Stimulated activated CD4-positive, alpha-beta T cell treated with anti-CD3 and anti-CD28 coated beads, Interleukin-1b, Interleukin-23, amount 100 ng/mL, for 1 hour (primary cell): ENCODE measurements at places on chromosomes 4 and X.

DNA sequence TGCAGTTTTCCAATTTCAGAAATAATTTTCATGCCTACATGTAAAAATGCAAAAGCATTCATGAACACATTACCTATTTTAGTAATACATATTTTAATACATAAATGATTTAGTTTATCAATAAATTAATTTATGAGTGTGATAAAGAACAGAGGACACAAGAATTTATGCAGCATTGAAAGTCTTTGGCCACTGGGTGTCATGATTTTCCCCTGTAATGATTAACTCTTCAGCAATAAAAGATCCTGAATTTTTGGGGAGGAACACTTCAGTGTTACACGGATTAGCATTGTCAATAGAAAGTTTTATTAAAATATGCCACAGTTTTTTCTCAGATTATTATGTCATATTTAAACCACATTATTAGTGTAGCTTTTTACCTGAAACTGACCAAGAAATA, 8.6 kb upstream of the VCX2 start:
- DNase-seq, result no peak

DNA sequence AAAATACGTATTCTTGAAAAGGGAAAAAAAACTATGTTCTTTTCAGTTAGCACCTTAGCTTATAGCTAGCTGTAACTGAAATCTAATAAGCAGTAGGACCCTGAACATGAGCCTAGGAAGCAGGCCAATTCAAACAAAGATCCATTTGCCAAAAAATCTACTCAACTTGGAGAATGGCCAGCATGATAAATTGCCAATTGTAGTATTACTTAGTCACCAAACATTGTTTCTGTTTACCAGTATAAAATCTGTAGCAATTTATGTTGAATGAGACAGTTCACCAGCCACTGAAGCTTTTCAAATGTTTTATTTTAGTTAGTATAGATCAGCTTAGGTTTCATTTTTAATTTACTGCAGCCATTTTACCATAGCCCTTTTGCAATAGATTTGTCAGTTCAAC, 323.6 kb upstream of the DIPK2B start:
- no peak for DNase-seq

- DNase-seq, result no peak
These were observed 835 bp upstream of the NFKB1 start for GRCh38 chr4:102500352-102500695.

- DNase-seq, result no peak
These were observed 383.3 kb downstream of the BCOR start for GRCh38 chrX:39714471-39714870.

DNA sequence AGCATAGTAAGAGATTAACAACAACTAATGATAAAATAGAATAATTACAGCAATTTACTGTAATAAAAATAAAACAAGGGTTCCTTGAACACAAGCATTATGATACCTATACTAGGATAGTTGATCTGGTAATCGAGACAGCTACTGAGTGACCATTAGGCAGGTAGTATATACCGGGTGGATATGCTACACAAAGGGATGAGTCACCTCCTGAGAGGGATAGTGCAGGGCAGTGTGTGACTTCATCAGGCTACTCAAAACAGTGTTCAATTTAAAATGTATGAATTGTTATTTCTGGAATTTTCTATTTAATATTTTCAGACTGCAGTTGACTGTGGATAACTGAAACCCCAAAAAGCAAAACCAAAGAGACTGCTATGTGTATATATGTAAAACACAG, 9.7 kb upstream of the ANTXR2 start:
- no peak for DNase-seq

DNA sequence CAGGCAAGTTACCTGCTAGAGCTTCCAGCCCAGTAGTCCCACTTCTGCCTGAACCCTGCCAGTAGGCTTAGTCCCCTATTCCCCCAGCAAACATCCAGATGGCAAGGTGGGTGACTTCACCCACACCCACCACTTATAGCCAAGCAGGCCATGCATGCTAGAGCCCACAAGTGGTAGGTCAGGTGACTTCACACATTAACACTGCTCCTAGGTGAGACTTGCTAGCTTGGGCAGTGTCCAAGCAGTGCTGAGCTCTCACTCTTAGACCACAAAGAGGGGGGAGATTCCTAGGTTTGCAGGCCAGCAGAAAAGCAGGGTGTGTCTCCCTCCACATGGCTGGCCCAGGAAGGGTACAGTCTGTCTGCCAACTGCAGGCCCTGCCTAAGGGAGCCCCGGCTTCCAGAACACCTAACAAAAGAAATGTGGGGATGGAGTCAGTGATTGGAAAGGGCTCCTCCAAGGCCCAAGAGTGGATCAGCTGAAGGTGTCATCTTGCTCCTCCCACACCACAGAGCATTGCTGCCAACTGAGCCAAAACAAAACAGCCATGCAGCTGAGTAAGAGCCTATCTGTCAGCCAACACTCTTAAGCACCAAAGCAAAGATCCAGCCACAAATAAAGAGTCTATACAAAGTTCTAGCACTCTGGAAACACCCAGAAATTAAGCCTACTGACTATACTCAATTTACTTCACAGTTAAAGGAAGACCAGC, 158.1 kb upstream of the USP38 start:
- no peak for DNase-seq

- no peak for DNase-seq
These were observed 1.3 kb downstream of the PCDH7 start for GRCh38 chr4:30721185-30722091.

GRCh38 chrX:129115935-129116334, 407.4 kb downstream of the SMARCA1 start:
- DNase-seq, result no peak

GRCh38 chr4:145938618-145939440, at the start of gene ZNF827:
Gene ZNF827 (minus strand): TSS chr4:145938823. CDS start chr4:145938407, 416 bp downstream.
- no peak for DNase-seq

DNA sequence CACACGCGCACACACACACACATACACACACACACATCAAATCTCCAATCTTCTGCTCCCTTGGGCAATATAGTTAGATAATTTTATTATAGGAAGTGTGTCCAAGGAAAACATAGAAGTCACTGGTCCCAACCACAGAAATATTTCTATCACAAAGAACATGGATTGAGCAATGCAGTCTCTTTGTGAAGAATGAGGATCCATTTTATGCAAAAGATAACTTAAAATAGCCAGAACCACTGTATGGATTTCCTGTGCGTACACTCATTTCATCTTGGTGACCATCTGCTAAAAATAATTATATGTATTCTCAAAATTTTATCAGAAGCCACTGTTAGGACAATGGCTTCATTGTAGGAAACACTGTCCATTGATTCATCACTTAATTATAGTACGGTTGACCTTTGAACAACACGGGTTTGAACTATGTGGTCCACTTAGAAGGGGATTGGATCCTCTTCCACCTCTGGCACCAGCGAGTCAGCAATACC, 169.6 kb upstream of the MXRA5 start:
- DNase-seq, result no peak

DNA sequence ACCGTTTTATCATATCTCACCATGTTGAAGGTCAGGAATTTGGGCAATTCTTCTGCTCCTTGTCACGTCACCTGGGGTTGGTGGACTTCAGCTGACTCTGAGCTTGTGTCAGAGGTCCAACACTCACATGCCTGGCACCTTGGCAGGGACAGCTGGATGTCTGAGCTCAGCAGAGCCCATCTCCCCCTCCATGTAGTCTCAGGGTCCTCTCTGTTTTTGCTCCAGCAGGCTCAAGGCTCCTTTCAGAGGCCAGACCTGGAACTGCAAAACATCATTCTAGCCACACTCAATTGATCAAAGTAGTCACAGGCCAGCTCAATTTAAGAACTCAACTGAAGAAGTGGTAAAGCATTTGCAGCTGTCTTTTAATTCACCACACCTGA, 45.4 kb downstream of the EDNRA start:
- DNase-seq, result no peak

DNA sequence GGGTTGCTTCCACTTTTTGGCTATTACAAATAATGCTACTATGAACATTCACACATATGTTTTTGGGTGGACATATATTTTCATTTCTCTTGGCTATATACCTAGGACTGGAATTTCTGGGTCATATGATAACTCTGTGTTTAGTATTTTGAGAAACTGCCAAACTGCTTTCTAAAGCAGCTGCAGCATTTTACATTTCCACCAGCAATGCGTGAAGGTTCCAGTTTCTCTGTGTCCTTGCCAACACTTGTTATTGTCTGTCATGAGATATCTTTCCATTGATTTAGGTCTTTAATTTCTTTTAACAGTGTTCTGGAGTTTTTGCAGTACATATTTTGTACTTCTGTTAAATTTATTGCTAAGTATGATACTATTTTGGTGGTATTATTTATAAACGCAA, 48.3 kb downstream of the CLCN5 start:
- DNase-seq, result no peak

DNA sequence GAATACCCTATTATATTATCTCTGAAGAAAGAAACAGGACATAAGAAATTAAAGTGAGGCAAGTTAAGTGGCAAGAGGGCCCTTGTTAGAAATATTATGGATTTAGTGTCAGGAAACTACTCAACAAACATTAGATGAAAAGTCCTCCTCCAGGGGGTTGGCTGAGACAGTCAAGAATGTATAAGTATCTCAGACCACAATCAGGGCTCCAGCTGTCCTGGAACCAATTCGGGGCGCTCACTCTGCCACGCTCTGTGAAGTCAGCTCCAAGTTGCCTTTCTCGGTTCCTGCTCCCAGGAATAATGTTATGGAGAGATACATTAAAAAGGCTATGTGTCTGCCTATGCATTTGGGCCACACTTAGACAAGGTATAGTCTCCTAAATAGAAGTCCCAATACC, 73.3 kb downstream of the RASGEF1B start:
- no peak for DNase-seq

- DNase-seq, result no peak
These were observed 26.8 kb downstream of the AMELX start for GRCh38 chrX:11319806-11320520.

DNA sequence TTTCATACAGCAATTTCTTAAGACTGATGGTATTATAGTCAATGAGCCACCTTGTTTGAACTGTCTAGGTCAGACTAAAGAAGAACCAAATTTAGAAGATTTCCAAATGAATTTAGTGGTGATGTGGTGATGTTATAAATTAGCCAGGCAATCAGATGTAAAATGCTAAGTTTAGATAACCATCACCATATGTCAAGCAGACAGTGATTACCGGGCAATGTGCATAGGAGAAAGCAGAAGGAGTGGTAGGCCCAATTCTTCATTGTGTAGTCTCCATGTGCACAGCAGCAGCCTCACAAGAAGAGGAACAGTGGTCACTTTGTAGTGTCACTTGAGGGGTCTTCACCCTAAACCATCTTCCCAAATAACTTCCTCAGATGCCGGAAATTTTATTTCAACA, 198.8 kb downstream of the ANTXR2 start:
- no peak for DNase-seq

- no peak for DNase-seq
These were observed 635.2 kb upstream of the FRG1 start for GRCh38 chr4:189305500-189305899.

DNA sequence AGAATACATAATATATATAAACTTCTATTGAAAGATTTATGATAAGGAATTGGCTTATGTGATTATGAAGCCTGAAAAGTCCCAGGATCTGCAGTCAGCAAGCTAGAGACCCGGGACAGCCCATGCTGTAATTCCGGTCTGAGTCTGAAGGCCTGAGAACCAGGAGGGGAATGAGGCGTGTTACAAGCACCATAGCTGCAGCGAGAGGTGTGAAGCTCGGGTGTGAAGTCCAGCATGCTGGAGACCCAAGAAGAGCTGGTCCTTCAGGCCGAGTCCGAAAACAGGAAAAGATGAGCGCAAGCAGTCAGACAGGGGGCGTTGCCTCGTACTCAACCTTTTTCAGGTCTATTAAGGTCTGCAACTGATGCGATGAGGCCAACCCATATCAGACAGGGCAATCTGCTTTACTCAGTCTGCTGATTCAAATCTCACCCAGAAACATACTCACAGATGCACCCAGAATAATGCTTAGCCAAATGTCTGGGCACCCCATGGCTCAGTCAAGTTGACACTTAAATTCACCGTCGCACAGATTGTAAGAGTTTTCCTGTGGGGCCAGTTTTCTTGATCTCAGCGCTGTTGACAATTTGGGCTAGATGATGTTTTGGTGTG, 40.4 kb downstream of the SMIM20 start:
- no peak for DNase-seq

- DNase-seq, result no peak
These were observed 68.2 kb upstream of the ACSL1 start for GRCh38 chr4:184893801-184894571.

- no peak for DNase-seq
These were observed 298.2 kb upstream of the FSTL5 start for GRCh38 chr4:162461952-162462351.

DNA sequence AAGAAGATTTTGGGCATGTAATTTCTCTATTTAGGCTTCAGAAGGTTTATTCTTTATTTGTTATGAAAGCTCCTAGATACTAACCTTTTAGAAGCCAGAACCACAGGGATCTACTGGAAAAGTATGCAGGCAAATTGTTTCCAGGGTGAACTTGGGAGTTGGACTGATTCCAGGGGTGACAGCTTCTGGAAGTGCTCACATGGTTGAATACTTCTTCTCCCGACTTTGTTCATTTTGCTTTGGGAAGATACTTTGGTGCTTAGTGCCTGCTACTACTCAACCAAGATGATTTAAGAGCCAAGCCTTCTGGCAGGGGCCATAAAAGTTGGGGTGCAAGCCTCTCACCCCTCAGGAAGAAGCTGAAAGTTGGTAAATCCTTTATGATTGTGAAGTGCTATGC, 445.6 kb downstream of the ACTRT1 start:
- DNase-seq, result no peak

- no peak for DNase-seq
These were observed 843 bp downstream of the RPL34 start for GRCh38 chr4:108620933-108621905.

DNA sequence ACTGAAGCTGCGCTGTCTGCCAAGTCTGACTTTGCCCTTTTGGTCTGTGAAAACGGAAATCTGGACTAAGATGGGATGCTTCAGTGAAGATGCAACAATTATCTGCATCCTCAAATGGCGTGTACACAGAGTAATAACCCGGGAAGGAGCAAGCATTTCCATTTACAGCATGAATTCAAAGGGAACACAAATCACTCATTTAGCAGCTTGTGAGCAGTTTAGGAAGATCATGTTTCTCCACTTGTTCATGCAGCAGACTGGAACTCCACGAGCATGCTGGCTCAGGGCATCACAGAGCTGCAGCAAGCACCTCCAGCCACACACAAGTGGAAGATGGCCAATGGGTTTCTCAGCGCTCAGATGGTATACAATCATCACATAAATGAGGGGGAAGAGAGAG, 175.5 kb downstream of the NLGN4X start:
- no peak for DNase-seq

DNA sequence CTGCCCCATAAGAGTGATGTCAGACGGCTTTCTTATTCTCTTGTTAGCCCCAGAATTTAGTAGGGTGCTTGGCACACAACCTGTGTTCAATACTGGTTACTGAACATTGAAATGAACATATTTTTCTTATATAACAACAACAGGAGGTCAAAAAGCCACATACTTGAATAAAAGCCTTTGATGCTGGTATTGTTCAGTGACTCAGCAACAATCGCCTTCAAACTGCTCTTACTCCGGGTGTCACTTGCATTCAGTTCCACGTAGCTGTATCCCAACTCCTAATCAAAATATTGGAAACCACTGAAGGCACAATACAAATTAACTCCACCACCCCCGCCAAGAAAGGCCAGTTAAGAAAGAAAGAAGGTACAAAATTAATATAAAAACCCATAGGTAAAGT, 61.5 kb downstream of the RFC1 start:
- no peak for DNase-seq

GRCh38 chrX:117957128-117957527, 159.5 kb downstream of the KLHL13 start:
- DNase-seq, result no peak

- no peak for DNase-seq
These were observed 70.4 kb downstream of the METTL14 start for GRCh38 chr4:118755438-118756226.

- no peak for DNase-seq
These were observed 57.2 kb downstream of the STBD1 start for GRCh38 chr4:76363556-76364290.
